ENCODE measurements at places on chromosomes 13 and 19. TPM values are rescaled to one million over a fixed set of nuclear protein-coding genes. Genes with fewer than 3 reads are reported as not detected.

The FFAR1 gene
- 0.07 TPM for total RNA-seq

The IL27RA gene
- total RNA-seq, result 8.8 TPM

The BCL2L12 gene
- total RNA-seq, result 68.1 TPM

The APOE gene
- total RNA-seq, result 11.7 TPM

The KANK2 gene
- total RNA-seq, result 54.4 TPM

The RYR1 gene
- 6.8 TPM for total RNA-seq

The MAMSTR gene
- 0.23 TPM for total RNA-seq

The PCDH8 gene
- not detected for total RNA-seq

The OR7D2 gene
- not detected for total RNA-seq

The SLITRK5 gene
- total RNA-seq, result 0.51 TPM

The ZNF573 gene
- total RNA-seq, result 1.6 TPM

The FSD1 gene
- total RNA-seq, result 7.8 TPM

The SIGLEC9 gene
- total RNA-seq, result not detected

The TSSK6 gene
- 1.5 TPM for total RNA-seq

The CEACAM3 gene
- total RNA-seq, result not detected

The NPHS1 gene
- 0.45 TPM for total RNA-seq

The KLK3 gene
- not detected for total RNA-seq

The CALR3 gene
- not detected for total RNA-seq

The UHRF1 gene
- 43.0 TPM for total RNA-seq

The IGLON5 gene
- not detected for total RNA-seq

The KCNN4 gene
- total RNA-seq, result 55.5 TPM

The KLHL1 gene
- total RNA-seq, result not detected

The PSG11 gene
- not detected for total RNA-seq

The TEX26 gene
- total RNA-seq, result not detected

The ZNF93 gene
- total RNA-seq, result not detected

The PTPRH gene
- 3.8 TPM for total RNA-seq

The ITGBL1 gene
- 1.5 TPM for total RNA-seq

The PSG2 gene
- 0.05 TPM for total RNA-seq

The FXYD1 gene
- 0.33 TPM for total RNA-seq

The C19orf85 gene
- total RNA-seq, result not detected

The SHD gene
- not detected for total RNA-seq

The SLC17A7 gene
- total RNA-seq, result 0.75 TPM

The NLRP12 gene
- not detected for total RNA-seq

The UGGT2 gene
- total RNA-seq, result 8.9 TPM

The SMIM44 gene
- not detected for total RNA-seq

The ADPRHL1 gene
- 16.3 TPM for total RNA-seq

The YJEFN3 gene
- 3.7 TPM for total RNA-seq

The ZIC5 gene
- total RNA-seq, result 2.7 TPM

The ZNF112 gene
- total RNA-seq, result 1.9 TPM
